Activated CD4-positive, alpha-beta memory T cell treated with anti-CD3 and anti-CD28 coated beads for 36 hours (primary cell): ENCODE measurements at places on chromosomes 3 and 15. TPM values are rescaled to one million over a fixed set of nuclear protein-coding genes. Genes with fewer than 3 reads are reported as not detected.

AEN gene
- total RNA-seq: 55.5 TPM

P3H2 gene
- not detected for total RNA-seq

TRPM1 gene
- not detected for total RNA-seq

PTX3 gene
- total RNA-seq: not detected

CSTA gene
- not detected for total RNA-seq

BOC gene
- not detected for total RNA-seq

PLA2G4D gene
- total RNA-seq: not detected

LRRC34 gene
- 2.8 TPM for total RNA-seq

CHRFAM7A gene
- total RNA-seq: 0.90 TPM

ASB14 gene
- total RNA-seq: not detected

CFAP100 gene
- not detected for total RNA-seq

TM4SF4 gene
- not detected for total RNA-seq

WHAMM gene
- 4.2 TPM for total RNA-seq

NDUFAF3 gene
- total RNA-seq: 106 TPM

GATM gene
- 1.3 TPM for total RNA-seq

IL12A gene
- total RNA-seq: not detected

BLM gene
- 68.7 TPM for total RNA-seq

PP2D1 gene
- total RNA-seq: not detected

CHRNA7 gene
- total RNA-seq: not detected

SGO1 gene
- 37.4 TPM for total RNA-seq

ABCC5 gene
- 15.6 TPM for total RNA-seq

XCR1 gene
- 0.05 TPM for total RNA-seq

KLHL40 gene
- total RNA-seq: not detected

SH3GL3 gene
- total RNA-seq: not detected

CTXN2 gene
- not detected for total RNA-seq

CD200 gene
- 34.2 TPM for total RNA-seq

GABRG3 gene
- not detected for total RNA-seq

WDR72 gene
- total RNA-seq: not detected

RLBP1 gene
- not detected for total RNA-seq

MYO5C gene
- 0.50 TPM for total RNA-seq

UACA gene
- total RNA-seq: 4.1 TPM

TEX55 gene
- not detected for total RNA-seq

U2SURP gene
- 178 TPM for total RNA-seq

SAMMSON gene
- not detected for total RNA-seq

CACNA2D2 gene
- 0.69 TPM for total RNA-seq

TMEM266 gene
- total RNA-seq: not detected

CAMK2N2 gene
- total RNA-seq: 0.51 TPM
